HS-27A (cell line): ENCODE measurements at places on chromosomes 2 and 18.
A peak's percentile ranks its signal among the peaks of the same experiment; 100 is the strongest.

DNA sequence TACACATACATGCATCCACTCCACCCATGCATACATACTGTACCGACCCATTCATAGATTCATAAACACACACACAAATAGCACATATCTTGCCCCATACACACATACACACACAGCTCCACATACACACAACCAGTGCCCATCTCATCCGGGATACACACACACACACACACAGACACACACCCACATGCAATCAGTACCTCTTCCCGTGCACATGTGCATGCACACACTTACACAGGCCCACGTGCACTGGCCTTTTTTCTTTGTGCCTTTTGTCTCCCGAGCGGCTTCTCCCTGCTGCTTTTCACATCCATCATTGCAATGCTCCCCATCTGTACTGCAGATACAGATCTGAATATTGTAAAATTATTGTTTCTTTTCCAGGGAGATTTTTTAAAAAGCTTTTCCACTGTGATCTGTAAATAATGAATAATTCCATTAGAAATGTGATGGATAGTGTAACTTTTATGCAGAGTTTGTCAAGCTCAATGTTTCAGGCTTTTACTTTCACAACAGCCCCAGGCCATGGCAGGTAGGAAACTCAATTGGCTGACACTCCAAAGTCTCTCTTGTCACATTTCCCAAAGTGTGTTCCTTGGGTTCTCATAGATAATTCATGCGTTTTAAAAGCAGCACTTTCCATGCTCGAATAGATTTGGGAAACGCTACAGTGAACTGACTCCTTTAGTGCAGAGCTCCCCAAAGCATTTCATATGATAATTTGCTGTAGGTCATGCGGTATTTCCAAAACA is 393.5 kb downstream of the CTNNA2 start:
- no peak for DNase-seq

- DNase-seq, result no peak
These were observed 1.1 kb upstream of the SPAST start for GRCh38 chr2:32061973-32062861.

- peak; percentile 8 for DNase-seq
These were observed 394.1 kb downstream of the TRIB2 start for GRCh38 chr2:13110825-13111224.

GRCh38 chr18:62759704-62760402 is 44.5 kb downstream of the PHLPP1 start:
- no peak for DNase-seq

GRCh38 chr2:126952216-126952615 is 53.5 kb downstream of the TEX51 start:
- no peak for DNase-seq

DNA sequence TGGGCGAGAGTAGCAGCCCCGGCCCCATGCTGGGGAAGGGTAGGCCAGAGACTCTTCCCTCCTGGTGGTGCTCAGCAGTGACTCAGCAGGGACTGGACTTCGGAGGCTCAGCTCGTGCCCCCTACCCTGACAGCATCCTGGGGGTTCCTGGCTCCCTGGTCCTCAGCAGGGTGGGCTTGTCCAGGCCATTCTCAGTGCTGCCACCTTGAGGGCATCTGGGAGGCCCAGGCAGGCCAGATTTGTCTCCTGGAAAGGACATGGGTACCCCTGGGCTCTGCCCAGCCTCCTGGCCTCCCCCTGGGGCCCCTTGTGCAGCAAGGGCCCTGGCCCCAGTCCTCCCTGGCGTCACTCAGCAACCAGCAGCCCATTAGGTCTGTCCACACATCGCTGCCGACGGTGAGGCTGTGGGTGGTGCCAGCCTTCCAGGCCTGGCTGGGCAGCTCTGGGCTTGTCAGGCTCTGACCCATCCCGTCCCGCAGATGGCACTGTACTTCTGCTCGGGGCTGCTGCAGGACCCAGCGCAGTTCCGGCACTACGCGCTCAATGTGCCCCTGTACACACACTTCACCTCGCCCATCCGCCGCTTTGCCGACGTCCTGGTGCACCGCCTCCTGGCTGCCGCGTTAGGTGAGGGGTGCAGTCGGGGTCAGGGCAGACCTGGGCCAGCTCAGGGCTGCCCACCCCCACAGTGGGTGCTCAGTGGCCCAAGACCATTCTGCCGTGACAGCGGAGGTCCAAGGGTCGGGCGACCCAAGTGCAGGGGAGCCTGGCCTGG is 45.0 kb upstream of the ALPP start:
- no peak for DNase-seq

GRCh38 chr2:166539340-166540162 is 45.5 kb upstream of the SCN7A start:
- peak; percentile 24 for DNase-seq

DNA sequence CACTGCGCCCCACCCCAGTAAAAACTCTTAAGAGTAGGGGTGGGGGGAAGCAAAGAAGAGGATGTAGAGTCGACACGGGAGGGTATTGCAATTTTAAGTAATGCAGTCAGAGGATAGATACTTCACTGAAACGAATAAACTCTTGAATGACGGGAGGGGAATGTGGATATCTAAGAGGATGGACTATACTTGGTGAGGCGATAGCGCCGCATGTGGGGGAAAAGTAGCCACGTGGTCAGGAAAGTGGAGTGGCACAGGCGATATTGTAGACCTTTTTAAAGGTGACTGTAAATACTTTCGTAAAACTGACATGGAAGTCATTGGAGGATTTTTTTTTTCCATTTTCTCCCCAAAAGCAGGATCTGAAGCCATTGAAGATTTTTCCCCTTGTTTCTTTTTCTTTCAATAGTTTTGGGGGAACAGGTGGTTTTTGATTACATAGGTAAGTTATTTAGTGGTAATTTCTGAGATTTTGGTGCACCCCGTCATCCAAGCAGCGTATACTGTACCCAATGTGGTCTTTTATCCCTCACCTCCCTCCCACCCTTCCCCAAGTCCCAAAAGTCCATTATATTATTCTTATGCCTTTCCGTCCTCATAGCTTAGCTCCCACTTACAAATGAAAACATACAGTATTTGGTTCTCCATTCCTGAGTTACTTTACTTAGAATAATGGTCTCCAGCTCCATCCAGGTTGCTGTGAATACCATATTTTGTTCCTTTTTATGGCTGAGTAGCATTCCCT is 13.8 kb downstream of the CLK1 start:
- DNase-seq, result no peak

GRCh38 chr2:231717281-231718171 is 9.2 kb downstream of the PTMA start:
- DNase-seq, result no peak

DNA sequence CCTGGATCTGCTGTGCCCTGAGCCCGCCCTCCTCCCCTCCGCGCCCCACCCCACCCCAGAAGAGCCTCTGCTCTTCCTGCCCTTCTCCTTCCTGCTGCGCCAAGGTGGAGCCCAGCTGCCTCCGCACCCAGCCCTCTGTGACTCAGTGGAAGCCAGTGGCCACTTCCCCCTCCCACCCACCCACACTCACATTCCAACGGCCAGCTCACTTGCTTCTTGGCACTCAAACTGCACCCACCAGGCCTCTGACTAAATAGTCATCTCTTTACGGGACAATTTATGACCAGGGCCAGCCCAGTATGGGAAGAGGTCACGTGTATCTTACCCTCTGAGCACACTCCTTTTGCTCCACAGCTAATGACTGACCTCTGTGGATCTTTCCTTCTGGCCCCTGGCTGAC is 150.4 kb upstream of the SLC1A4 start:
- DNase-seq, result peak; percentile 74

DNA sequence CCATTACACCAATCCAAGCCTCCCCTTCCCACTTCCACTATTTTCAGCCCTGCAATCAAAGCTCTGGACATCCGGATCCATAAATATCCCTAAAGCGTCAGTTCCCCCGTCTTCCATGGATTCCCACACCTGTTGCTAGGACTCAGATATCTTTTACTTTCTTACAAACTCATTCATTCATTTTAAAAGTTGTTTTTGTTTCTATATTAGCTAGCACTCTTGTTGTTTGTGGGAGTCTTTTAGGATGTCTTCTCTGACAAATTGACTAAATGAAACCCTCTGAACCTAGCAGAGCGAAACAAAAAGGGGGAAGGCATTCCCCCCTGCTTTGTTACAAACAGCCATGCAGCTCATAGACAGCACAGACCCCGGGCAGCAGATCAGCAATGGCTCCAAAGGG is 9.0 kb upstream of the NBAS start:
- DNase-seq, result no peak

DNA sequence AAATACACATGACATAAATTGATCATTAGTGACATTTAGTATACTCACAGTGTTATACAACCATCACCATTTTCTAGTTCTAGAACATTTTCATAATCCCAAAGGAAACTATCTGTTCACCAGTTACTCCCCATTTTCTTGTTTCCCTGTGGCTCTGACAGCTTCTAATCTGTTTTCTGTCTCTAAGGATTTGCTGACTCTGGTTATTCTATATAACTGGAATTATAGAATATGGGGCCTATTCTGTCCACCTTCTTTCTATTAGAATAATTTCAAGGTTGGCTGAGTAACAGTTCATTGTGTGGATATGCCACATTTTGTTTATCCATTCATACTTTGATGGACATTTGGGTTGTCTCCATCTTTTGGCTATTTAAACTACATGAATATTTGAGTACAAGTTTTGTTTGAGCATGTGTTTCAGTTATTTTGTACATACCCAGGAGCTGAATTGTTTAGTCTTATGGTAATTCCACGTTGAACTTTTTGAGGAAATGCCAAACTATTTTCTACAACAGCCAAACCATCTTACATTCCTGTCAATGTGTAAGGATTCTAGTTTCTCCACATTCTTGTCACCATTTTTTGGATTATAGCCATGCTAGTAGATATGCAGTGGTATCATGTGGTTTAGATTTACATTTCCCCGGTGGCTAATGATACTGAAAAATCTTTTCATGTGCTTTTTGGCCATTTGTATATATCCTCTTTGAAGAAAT is 20.5 kb downstream of the KIAA1328 start:
- DNase-seq, result peak; percentile 51

DNA sequence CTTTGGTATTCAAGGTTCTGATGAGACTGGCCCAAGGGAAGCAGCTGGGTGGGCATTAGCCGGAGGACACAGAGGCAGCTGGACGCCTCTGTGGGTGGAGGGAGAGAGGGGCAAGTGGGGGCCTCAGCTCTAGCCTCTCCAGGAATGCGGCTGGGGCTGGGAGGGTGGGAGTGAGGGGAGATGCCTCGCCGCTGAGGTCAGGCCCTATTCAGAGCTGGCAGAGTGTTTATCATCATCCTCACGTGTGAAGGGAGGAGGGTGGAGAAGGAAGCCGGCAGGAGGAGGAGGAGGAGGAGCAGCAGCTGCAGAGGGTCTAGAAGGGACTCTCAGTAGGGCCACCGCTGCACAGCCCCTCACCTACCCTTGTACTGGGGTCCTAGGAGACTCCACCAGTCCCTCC is 43.1 kb downstream of the TNS1 start:
- DNase-seq, result no peak

DNA sequence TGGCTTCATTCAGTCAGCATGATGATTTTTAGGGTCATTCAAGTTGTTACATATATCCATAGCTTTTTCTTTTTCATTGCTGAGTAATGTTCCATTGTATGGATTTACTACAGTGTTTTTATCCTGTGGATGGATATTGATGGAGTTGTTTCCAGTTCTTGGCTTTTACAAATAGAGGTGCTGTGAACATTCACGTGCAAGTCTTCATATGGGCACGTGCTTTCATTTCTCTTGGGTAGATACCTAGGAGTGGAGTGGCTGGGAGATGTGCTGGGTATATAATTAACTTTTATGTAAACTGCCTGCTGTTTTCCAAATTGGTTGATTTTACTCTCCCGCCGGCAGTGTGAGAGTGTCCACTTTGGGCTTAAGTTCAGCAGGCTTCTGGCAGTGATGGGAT is 16.5 kb downstream of the AGAP1 start:
- no peak for DNase-seq

GRCh38 chr2:233489666-233490065 is 76.9 kb downstream of the USP40 start:
- DNase-seq, result no peak

DNA sequence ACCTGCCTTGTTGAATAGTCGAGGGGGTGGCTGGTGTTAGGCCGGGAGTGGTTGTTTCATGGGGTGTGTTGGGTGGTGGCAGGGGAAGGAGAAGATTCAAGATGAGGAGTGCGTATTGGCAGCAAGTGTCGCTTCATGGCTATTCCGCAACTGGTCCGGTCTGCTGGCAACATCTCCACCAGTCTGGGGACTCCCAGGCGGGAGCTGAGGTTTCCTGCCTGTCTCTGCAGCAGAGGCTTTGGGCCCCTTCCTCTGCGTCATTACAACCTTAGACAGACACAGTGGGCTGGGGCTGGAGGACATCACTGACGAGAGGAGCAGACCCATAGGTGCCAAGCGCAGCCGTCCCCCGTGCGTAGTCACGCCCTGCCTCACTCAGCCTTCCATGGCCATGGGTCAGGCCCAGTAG is 64.0 kb upstream of the MCFD2 start:
- no peak for DNase-seq

- DNase-seq, result no peak
These were observed 40.5 kb downstream of the HS6ST1 start for GRCh38 chr2:128277961-128278681.

DNA sequence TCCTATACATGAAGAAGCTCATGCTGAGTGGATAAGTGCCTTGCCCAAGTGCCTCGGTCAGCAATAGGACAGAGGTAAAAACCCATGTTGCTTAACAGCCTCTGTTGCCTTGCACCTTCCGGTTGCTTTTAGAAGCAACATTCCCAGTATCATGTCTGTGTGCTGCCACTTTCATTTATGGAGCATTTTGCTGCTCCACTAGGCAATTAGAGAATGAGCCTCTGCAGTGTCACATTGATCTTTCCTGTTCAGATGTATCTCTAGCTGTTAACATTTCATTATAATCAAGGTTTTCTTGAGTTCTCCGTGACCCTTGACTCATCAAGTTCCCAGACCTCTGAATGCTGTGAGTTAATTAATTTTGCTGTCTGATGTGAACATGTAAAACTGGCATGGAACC is 134.5 kb upstream of the EPB41L3 start:
- no peak for DNase-seq

DNA sequence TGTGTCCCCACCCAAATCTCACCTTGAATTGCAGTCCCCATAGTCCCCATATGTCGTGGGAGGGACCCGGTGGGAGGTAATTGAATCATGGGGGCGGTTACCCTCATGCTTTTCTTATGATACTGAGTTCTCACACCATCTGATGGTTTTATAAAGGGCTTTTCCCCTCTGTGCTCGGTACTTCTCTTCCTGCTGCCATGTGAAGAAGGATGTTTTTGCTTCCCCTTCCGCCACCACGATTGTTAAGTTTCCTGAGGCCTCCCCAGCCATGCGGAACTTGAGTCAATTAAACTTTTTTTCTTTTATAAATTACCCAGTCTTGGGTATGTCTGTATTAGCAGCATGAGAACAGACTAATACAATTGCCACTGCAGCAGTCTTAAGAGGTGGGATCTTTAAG is 134.9 kb downstream of the LTBP1 start:
- DNase-seq, result no peak

GRCh38 chr2:66714610-66715009 is 279.7 kb downstream of the MEIS1 start:
- no peak for DNase-seq

- no peak for DNase-seq
These were observed 32.8 kb downstream of the SRBD1 start for GRCh38 chr2:45578056-45578843.

GRCh38 chr2:2180446-2180845 is 150.6 kb downstream of the MYT1L start:
- DNase-seq, result no peak

- DNase-seq, result no peak
These were observed 435.7 kb upstream of the SETBP1 start for GRCh38 chr18:44245019-44245418.

GRCh38 chr2:226743915-226744314 is 55.7 kb downstream of the IRS1 start:
- DNase-seq, result no peak
